Stimulated activated CD4-positive, alpha-beta T cell treated with anti-CD3 and anti-CD28 coated beads, TNF-alpha, amount 100 ng/mL, for 24 hours (primary cell): ENCODE measurements at places on chromosomes 2 and 18.

GRCh38 chr2:24815171-24815570, 21.9 kb downstream of the CENPO start:
- DNase-seq: no peak

- DNase-seq: no peak
Observed at GRCh38 chr2:96359866-96360265, 24.3 kb downstream of the NCAPH start.

GRCh38 chr2:73078457-73079411, 7.2 kb upstream of the SFXN5 start:
- DNase-seq: no peak

DNA sequence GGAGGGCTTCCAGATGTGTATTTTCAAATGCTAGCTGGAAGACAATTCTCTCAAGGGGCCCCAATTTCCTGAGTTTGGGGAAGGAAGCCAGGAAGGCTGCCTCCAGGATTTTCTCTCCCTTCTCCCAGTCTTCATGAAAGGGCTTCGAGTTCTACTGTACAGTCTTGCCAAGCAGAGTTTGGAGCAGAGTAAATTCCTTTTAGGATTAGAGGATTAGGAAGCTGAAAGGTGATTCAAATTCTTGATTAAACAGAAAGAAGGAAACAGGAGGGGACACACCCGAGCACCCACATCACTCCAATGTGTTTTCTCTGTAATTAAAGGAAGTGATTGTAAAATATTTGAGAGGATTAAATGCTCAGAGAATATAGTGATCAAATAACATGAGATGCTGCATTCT, 217.8 kb downstream of the SETBP1 start:
- no peak for DNase-seq

DNA sequence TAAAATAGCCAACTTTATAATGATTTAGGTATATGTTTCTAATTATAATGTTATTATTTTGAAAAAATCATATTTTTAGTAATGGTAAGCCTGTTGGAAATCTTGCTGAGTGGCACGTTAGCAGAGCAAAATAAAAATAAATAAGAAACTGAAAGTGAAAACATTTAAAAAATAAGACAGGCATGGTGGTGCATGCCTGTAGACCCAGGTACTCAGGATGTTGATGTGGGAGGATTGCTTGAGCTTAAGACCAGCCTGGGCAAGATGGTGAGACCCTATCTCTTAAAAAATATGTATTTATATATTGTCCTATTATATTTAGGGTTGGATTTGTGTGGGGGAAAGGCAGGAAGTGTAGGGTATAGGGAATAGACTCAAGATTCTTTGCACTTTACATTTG, 15.8 kb upstream of the ANKRD12 start:
- no peak for DNase-seq

- DNase-seq: no peak
Observed at GRCh38 chr2:84338069-84338468, 121.0 kb downstream of the SUCLG1 start.

GRCh38 chr2:36403675-36404230, 48.2 kb downstream of the CRIM1 start:
- DNase-seq: no peak
